Right atrium auricular region (tissue), 2 donors: ENCODE measurements at places on chromosomes 6 and 20. TPM values are rescaled to one million over a fixed set of nuclear protein-coding genes. Genes with fewer than 3 reads are reported as not detected.

The STX16 gene
- 26.1 TPM for total RNA-seq

DNA sequence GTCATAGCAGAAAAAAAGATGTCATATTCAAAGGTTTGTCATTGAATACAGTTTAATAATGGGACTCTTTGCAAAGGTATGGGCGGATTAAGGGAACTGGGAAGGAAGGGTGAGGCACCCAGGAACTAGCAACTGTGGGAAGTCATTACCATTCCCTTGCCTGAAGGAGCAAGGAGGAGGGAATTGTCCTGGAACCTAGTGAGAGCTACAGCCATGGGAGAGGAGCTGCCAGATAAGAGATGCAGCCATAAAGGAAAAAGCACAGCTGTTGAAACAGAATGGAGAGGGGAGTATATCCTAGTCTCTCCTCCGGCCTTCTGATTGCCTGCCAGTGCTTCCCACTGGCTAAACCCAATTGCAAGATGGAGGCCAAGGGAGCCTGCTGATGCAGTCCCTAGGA, 250.6 kb downstream of the BCKDHB start:
- no peak for DNase-seq

DNA sequence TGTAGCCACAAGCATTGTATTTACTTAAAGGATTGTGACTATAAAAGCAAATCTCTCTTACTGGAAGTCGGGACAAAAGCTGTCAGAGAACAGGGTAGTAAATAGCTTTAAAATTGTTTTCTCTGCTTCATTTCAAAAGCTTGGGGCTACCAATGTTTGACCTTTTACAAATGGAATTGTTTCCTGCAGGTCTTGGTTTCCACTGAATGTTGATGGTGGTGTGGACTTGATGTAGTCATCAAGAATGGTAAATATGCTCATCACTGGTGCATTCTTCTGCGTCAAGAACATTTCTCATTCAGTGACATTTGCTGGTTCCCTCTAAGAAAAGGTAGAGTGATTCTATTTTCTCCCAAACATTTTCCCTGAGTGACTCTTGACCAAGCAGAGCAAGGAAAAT, 435.4 kb upstream of the KHDRBS2 start:
- DNase-seq: no peak

- no peak for DNase-seq
These were observed 44.7 kb upstream of the CNKSR3 start for GRCh38 chr6:154555073-154555677.

- DNase-seq: no peak
These were observed 491.0 kb upstream of the CDH4 start for GRCh38 chr20:60761056-60761455.
